ENCODE measurements at places on chromosomes 12 and 14.

GRCh38 chr14:20606190-20606901 lies 15.2 kb upstream of the RNASE12 start:
- DNase-seq, result no peak

DNA sequence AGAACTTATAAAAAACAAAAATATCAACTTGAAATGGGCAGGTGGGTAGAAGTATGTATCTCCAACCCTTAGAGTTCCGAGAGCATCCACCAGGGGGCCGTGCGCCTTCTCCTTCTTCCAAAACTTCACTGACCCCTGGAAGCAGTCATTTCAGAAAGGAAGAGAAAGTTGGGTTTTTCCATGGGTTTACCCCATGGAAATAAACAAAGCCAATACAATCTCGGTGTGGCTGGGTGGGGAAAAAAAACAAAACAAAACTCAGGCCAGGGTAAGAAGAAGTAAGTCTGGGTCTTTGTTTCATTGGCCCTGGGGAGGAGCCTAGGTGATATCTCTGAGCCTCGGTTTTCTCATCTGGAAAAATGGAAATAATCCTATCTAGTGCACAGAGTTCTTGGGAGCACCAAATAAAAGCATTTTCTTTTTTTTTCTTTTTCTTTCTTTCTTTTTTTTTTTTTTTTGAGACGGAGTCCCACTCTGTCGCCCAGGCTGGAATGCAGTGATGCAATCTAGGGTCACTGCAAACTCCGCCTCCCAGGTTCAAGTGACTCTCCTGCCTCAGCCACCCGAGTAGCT lies 33.6 kb upstream of the HNF1A start:
- peak; percentile 56 for DNase-seq

DNA sequence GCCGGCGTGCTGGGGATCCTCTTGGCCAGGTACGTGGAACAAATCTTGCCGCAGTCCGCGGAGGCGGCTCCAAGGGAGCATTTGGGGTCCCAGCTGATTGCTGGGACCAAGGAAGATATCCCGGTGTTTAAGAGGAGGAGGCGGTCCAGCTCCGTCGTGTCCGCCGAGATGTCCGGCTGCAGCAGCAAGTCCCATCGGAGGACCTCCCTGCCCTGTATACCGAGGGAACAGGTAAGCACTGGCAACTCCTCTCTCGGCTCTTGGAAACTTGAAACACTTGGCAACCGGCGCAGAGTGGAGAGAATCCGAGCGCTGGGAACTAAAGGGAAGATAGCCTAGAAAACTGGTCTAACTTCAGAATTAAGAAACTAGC lies 1.7 kb downstream of the PDE3A start:
- DNase-seq, result peak; percentile 54

DNA sequence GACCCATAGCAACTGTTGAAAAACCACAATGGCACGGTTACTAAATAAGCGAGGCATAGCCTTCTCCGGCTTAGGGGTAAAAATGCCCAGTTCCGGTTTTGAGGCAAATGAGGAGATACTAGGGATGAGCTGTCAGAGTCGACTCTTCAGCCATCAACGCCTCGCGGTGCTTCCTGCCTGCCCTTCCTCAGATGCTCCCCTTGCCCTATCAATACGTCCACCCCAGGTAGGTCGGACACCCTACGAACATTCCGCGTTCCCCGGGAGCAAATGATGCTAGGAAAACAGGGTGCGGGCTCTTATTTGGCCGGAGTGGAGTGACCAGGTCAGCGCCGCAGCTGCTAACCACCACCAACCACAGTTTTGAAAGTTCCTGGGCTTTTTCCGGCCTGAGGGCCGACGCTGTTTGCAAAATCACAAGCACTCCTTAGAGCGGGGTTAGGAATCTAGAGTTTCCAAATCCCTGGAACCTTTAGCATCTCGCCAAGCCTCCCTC lies 1.2 kb downstream of the SRSF9 start:
- DNase-seq, result peak; percentile 31

DNA sequence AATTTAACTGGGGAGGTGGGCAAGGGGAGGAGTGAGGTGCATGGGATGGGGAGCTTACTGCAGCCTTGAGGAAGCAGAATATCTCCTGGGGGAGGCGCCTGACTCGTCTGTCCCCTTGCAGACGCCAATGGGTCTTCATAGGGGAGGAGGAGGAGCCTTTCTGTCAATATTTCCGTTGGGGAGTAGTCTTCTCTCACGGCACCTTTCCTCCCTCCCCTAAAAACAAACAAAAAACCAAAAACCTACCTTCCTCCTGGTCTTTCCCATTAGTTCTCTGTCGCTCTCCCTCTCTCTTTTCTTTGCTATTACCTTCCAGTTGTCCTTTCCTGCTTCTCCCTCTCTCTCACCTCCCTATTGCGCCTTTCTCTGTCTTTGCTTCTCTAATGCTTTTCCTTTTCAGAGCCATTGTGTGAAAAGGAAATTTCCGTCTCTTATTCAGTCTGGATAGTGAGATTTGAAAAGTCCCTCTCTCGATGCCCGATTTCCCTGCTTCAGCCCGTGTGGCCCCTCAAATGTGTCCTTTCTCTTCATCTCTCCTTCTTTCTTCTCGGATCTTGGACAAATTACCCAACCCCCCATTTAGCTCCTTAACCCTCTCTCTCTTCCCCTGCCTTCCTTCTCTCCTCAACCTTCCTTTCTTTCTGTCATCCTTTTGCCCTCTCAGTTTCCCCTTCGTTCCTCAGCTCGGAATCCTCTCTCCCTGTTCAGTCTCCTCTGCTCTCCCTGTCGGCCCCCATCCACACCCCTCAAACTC lies 5.9 kb downstream of the GPR84 start:
- DNase-seq, result no peak

- no peak for DNase-seq
Measured at GRCh38 chr12:12817616-12818015, 4.5 kb downstream of the DDX47 start.

DNA sequence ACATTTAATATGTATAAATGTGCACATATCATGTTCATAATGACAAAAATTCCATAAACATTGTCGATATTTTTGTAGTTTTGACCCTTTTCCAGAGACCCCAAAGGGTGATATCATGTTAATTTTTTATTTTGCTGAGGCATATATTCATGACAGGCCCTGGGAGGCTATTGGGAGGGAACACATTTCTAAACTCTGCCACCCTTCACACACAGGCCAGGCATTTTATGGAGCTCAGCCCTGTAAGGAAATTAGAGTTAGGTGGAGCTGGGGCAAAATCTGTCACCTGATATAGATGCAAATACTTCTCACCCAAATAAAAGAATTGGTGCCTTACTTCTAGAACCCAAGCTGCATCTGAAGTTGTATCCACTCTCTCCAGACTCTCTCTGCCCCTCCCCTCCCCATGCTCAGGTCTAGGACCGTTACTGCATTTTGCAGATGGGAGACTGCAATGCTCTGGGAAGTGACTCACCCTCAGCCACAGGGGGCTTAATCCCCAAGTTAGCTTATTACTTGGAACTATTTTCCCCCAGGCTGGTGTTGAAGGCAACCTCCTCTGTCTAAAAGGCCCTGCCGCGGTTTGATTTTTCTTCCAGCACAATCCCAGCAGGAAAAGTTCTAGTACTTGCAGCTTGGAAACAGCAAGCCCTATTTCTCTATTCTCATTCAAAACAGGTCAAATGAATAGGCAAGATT lies 238.9 kb downstream of the EMP1 start:
- DNase-seq, result no peak

GRCh38 chr12:32877601-32878459 lies 18.7 kb downstream of the PKP2 start:
- peak; percentile 77 for DNase-seq

GRCh38 chr14:62947301-62947700 lies 98.0 kb downstream of the KCNH5 start:
- no peak for DNase-seq

GRCh38 chr12:793711-794110 lies 41.3 kb downstream of the WNK1 start:
- no peak for DNase-seq

GRCh38 chr14:104096751-104097700 lies 11.5 kb downstream of the ASPG start:
- peak; percentile 15 for DNase-seq

DNA sequence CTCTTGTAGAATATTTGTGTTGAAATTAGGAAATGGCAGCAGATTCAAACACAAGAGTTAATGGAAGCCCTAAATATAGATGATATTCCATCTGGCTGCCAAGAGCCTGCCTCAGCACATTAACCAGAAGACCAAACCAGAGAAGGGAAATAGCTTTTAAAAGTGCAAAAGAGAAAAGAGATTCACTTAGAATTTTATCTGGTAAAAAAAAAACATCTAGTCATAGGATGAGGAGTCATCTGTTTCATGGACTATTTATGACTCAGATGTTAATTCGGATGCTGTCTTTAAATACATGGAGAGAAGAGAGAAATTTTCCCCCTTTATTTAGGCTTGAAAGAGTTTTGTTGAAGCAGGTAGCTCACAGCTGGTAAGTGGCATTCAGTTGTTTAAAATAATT lies 201.6 kb upstream of the NUDT4 start:
- DNase-seq, result no peak

DNA sequence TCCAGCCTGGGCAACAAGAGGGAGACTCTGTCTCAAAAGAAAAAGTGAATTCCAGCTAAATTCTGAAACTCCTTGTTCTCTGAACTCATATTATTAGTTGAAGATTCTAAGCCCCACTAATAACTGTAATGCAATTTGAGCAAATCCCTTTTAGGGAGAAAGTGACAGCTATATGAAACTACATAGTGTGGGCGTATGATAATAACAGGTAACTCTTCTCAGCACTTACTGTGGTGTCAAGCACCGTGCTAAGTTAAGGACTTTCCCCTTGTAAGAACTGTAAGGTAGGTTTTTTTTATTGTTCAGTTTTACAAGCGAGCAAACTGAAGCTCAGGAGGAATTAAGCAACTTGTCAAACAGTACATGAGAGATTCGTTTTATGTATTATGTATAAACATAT lies 5.4 kb downstream of the ANKRD13A start:
- DNase-seq, result no peak

DNA sequence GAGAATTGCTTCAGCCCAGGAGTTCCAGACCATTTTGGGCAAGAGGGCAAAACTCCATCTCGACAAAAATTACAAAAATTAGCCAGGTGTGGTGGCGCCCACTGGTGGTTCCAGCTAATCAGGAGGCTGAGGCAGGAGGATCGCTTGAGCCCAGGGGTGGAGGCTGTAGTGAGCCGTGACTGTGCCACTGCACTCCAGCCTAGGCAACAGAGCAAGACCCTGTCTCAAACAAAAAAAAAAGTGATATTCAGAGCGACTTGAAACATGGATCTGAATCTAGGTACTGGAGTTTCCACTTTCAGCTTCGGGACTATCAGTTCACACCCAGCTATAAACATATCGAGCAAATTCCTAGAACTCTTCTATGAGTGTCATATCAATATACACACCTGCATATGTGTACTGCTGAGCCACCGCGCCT lies 16.3 kb upstream of the RNF34 start:
- no peak for DNase-seq

GRCh38 chr14:39229601-39230110 lies 4.1 kb upstream of the MIA2 start:
- DNase-seq, result no peak

DNA sequence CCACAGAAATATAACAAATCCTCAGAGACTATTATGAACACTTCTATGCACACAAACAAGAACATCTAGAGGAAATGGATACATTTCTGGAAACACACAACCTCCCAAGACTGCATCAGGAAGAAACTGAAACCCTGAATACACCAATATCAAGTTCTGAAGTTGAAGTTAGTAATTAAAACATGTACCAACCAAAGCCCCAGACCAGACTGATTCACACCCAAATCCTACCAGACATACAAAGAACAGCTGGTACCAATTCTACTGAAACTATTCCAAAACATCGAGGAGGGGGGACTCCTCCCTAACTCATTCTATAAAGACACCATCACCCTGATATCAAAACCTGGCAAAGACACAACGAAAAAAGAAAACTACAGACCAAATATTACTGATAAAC lies 114.7 kb upstream of the CCDC175 start:
- no peak for DNase-seq

DNA sequence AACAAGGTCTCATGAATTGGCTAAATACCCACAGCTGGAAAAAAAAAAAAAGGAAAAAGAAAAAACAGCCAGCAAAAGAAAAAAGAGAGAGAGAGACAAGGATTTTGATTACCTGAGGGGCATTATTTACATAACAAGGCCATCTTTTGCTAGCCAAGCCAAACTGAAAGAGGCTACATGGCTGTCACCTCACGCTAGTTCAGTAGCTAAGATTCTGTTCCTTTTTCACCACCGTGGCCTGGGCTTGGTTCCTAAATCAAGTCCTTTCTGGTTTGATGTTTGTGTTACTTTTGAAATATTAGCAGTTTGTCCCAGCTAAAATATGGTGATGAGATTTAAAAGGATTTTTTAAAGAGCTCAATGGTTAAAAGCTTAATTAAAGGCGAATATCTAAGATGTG lies 2.0 kb upstream of the SDS start:
- no peak for DNase-seq

DNA sequence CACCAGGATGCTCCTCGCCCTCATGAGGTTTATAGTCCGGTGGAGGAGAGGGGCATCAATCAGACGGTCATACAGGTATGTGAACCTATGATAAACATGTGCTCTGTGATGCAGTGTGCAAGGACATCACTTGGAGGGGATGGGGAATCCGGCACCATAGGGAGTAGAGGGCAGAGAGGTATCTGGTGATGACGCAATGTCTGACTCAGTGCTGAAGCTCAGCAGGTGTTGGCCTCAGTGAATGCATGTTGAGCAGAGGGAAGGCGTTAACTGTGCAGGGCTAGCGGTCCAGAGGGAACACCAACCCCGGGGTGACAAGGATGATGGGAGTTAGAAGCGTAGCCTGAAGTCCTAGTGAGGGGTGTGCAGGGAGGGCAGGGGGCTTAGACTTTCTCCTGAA lies 200.9 kb downstream of the TMEM132C start:
- DNase-seq, result no peak

- DNase-seq, result no peak
Measured at GRCh38 chr12:102415515-102415914, 64.8 kb downstream of the IGF1 start.

- DNase-seq, result no peak
Measured at GRCh38 chr14:104856869-104857860, 7.9 kb upstream of the CEP170B start.

DNA sequence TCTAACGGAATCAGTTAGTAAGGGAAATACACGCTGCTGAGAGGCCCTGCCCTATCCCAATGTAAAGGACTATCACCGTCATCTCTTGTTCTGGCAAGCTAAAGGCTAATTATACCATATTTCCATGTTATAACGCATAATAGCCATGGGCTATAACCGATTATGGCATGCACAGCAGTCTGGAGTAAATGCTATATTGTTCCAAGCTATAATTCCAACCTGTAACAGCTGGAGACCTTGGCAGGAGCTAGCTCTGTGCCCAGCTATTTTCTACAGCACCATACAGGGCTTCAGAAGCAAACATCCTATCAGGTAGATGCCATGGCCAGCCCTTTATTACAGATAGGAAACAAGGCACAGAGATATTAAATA lies 26.3 kb downstream of the SYNE3 start:
- no peak for DNase-seq

DNA sequence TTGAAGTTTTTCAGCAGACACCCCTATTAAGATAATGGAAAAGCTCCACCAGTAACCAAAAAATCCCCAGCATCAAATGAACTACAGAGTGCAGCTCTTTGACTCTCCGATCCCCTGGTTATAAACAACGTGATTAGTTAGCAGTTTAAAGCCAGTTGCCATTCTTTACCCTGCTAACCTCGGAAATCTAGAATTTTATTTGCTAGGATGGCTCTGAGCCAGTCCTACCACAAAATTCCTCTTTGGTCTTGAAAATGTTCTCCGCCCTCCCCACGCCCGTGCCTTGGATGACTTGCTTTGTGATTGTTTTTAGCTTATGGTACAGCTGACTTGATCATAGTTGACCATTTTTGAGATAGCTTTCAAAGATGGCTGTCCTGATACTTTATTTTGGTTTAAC lies 1.2 kb downstream of the KLHDC2 start:
- no peak for DNase-seq
